ENCODE measurements at places on chromosomes 7 and 10.
A peak's percentile ranks its signal among the peaks of the same experiment; 100 is the strongest.

GRCh38 chr7:156616269-156617202 lies 24.0 kb upstream of the RNF32 start:
- DNase-seq, result no peak

- no peak for DNase-seq
Measured at GRCh38 chr7:21361413-21362125, 66.3 kb upstream of the SP4 start.

DNA sequence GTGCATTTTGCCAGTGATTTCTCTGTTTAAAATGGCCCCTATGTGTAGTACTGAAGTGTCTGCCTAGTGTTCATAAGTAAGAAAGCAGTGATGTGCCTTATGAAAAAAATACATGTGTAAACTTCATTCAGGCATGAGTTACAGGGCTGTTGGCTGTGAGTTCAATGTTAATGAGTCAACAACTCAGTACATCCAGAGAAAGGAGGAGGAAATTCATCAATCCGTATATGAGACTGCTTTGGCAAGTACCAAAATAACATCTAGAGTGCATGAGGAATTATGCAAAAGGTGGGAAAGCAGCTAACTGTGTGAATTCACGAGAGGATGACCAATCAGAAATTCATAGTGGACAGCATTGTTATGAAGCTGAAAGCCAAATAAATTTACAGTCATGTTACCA lies 255.6 kb downstream of the ZEB1 start:
- no peak for DNase-seq

DNA sequence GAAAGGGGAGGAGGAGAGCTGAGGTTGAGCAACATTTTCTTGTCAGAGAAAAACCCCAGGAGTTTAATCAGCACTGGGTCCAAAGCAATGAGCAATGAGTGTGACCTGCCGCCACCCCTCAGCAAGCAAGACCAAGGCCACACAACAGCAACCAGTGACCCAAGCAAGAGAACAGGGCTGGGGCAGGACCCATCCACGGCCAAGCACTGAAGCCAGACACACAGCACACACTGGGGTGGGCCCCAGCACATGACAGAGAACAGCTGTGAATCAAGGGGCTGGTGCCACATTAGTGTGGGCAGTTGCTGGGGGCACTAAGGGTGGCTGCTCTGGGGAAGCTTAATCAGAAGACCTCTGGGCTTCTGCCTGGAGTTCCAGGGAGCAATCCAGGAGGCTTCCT lies 16.2 kb downstream of the TMEM72 start:
- DNase-seq, result no peak

GRCh38 chr7:21028186-21028585 lies 241.5 kb upstream of the SP8 start:
- no peak for DNase-seq

DNA sequence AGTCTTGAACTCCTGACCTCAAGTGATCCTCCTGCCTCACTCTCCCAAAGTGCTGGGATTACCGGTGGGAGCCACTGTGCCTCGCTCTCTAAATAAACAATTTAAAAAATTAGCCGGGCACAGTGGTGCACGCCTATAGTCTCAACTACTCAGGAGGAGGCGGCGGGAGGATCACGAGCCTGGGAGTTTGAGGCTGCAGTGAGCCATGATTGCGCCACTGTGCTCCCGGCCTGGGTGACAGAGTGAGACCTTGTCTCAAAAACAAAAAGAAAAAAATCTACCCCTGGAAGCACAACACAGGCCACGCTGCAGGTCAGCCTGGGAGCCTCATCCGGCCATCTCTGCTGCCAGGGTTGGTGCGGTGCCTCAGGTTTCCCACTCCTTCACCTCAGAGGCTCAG lies 3.8 kb upstream of the EIF3B start:
- DNase-seq, result no peak

- no peak for DNase-seq
Measured at GRCh38 chr10:63703113-63703670, 182.0 kb downstream of the REEP3 start.

DNA sequence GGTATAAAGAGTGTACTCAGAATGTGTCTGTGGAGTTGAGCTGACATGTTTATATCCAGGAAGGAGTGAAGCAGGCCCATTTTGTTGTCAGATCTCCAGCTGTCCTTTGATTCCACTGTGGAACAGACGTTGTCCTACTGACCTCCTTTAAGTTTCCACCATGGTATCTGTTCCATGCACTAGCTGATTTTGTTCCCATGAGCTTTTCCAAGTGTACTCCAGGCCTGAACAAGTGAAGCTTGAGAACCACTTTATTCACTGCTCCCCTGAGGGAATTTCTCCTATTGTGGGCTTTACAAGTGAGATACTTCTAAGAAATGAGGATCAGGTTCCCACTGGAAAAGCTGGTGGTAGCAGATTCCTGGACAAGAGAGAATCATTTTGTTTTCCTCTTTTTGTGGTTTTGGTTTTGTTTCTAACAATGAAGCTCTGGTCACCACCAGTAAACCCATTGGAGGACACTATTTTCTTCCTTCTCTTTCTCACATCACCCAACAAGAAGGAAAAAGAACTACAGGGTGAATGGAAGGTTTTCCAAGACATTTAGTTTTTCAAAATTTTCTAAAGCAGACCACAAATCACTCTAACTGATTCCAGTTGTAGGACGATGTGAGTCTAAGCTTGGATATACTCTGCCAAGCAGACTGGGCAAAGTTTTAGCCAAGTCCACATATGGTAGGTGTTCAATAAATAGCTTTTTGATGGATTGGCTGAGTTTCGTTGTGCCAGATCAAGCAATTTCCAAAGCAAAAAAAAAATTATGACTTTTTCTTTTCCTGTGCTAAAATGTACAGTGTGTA lies 144.2 kb downstream of the JCAD start:
- DNase-seq, result no peak

DNA sequence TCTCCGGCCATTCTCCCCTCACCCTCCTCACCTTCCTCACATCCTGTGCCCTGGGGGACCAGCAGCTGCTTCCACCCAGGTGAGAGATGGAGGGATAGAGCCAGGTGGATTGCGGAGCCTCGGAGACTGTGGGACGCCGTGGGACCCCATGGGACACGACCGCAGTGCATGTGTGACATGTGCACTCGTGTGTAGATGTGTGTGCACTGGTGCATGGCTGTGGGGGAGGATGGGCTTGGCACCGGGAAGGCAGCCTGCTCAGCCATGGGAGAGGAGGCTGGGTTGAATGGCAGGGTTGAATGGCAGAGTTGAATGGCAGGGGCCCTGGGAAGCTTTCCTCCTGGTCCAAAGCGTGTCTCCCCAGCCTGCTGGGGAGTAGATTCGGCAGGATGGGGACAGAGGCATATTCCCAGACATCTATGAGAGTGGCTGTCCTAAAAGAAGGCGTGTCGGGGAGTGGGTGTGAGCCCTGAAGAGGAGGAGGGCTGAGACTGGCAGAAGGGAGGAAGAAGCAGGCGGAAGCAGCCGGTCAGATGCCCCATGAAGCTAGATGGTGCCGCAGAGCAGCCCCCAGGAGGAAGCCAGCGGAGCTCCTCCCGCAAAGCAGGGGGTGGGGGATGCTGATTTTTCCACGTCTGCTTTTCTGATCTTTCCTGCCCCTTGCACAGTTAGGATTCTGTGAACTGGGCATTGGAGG lies 815 bp downstream of the GIMAP8 start:
- peak; percentile 47 for DNase-seq

GRCh38 chr7:44140341-44140740 lies 791 bp downstream of the MYL7 start:
- DNase-seq, result no peak

DNA sequence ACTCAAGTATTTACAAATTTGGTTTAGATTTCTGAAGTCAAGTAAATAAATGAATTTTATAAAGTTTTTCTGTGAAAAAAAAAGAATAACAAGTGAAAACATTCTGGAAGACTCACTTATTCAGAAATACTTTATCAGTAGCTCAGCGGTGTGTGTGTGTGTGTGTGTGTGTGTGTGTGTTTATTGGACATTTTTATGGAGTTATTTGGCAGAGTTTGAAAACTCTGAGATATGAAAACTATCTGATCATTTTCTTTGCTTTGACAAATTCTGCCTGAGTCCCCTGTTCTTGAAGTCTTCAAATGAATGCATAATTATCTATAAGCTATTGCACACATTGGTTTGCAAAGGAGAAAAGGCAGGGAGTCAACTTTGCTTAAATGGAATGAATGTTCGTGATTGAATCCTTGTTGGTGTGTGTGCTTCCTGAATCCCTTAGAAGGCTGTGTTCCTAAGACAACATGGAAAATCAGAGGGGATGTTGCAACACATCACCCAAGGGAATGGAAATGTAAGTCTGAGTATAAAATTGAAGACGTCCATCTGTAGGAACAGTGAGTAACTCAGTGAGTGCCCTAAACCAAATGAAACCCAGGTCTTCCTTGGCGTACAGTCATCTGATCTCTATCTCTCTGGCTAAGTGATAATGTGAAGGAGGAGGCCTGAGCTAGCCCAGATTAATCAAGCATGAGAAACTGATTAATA lies 160.9 kb downstream of the REEP3 start:
- no peak for DNase-seq

DNA sequence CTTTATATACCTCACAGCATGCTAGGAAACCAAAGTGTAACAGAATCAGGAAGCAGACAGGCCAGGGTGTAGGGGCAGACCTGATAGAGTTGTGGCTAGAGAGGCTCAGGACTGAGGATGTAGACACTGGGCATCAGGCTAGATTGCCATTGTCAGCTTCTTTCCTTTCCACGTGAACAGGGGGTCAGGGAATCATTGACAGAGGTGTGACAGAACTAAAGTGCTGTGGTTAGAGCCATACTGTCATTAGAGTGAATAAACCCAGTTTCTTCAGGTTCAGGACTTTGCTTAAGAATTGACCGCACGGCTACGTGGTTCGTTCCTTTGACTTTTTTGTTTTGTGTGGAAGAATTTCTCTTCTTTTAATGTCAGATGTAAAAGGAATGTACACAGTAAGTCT lies 90.7 kb downstream of the CALD1 start:
- DNase-seq, result no peak

- DNase-seq, result no peak
Measured at GRCh38 chr7:86339051-86339450, 304.7 kb upstream of the GRM3 start.

GRCh38 chr7:158798741-158799140 lies 30.6 kb downstream of the ESYT2 start:
- DNase-seq, result no peak
